ENCODE measurements at places on chromosomes 1 and 21.

DNA sequence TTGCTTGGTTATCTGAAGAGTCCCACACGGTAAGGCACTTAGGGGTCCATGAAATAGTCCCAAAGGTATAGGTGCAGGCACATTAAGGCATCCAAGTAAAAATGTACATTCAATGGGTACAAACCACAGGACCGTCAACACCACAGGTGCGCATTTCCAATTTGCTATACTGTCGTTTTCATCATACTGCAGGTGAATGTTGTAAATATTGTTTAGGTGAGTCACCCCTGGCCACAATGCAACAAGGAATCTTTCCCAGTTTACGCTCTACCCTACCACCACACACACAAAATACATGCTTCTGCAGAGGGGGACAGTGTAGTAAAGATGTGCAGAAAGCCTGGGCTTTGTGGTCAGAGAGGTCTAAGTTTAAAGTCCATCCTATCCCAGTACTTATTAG lies 13.7 kb downstream of the CADM3 start:
- DNase-seq: no peak

DNA sequence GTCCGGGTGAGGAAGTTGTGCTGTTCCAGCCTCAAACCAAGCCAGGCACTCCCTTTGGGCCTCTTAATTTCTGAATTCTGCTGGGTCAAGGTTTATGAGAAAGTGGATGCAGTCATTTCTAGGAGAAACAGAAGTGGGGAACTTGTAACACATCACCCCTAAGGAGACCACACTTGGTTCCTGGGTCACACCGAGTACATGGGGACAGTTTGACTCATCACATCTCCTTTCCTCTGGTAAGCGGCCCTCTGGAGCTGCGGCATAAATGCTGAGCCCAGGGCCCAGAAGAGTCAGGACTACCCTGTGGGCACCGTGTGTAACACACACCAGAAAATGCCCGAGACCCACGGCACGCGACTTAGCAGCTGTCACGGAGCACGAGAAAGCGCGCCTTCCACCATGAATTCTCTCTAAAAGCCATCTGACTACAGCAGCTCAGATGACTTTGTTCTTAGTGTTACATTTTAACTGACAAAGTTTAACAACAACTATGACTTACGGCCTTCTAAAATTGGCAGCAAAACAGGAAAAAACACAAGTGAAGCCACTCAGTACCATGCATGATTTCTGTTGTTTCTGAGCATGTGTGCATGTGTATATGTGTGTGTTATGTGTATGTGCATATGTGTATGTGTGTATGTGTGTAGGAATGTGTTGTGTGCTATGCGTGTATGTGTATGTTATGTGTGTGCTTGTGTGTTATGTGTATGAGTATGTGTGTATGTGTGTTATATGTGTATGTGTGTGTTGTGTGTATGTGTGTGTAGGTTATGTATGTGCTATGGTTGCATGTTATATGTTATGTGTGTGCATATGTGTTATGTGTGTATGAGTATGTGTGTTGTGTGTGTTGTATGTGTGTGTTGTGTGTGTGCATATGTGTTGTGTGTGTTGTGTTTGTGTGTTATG lies 50.8 kb downstream of the TOMM20 start:
- no peak for DNase-seq

- DNase-seq: no peak
Measured at GRCh38 chr1:102897557-102897956, 210.8 kb downstream of the COL11A1 start.

- no peak for DNase-seq
Measured at GRCh38 chr1:206713910-206714312, 29.2 kb downstream of the MAPKAPK2 start.

DNA sequence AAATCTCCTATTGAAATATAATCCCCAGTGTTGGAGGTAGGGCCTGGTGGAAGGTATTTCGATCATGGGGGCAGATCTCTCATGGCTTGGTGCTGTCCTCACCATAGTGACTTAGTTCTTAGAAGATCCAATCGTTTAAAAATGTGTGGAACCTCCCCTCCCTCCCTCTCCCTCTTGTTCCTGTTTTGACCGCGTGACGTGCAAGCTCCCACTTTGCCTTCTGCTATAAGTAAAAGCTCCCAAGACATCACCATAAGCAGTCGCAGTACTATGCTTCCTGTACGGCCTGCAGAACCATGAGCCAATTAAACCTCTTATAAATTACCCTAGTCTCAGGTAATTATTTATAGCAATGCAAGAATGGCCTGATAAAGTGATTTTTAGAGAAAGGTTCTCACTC lies 10.9 kb upstream of the RGS2 start:
- no peak for DNase-seq

DNA sequence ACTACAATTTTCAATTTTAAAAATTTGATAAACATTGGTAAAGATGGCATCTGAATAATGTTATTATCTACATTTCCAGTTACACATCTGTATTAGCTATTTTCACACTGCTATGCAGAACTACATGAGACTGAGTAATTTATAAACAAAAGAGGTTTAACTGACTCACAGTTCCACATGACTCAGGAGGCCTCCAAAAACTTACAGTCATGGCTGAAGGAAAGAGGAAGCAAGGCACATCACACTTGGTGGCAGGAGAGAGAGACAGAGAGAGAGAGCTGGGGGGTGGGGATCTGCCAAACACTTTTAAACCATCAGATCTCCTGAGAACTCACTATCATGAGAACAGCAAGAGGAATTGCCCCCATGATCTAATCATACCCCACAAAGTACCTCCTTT lies 850.0 kb downstream of the LTN1 start:
- DNase-seq: no peak

DNA sequence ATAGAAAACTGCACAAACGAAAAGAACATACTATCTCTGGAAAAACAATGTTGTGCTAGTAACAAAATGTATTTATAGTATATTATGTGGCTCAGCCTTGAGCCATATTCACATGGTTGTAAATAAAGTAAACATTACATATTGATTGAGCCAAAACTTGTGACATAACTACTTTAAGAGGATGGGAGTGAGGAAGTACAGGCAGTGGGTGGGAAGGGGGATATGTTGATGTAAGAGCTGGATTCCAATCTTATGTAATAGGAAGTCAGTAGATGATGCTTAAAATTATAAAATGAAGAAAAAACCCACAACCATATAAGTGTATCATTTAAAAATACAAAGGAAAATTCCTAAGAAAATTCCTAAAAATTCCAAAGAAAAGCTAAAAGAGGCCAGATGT lies 42.7 kb downstream of the RHOU start:
- no peak for DNase-seq

DNA sequence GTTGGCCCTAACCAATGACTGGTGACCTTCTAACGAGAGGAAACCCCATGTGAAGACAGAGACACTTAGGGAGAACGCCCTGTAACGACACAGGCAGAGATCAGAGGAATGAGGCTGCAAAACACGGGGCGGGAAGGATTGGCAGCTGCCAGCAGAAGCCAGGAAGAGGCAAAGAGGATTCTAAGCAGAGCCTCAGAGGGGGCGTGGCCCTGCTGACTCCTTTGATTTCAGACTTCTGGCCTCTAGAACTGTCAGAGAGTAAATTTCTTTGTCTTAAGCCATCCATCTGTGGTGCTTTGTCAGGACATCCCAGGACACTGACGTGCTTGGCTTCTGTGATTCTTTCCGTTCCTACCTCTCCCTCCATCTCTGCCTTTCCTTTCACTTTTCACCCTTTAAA lies 79.3 kb downstream of the SH3BGR start:
- no peak for DNase-seq

- no peak for DNase-seq
Measured at GRCh38 chr1:224533517-224533916, 82.6 kb upstream of the CNIH3 start.

DNA sequence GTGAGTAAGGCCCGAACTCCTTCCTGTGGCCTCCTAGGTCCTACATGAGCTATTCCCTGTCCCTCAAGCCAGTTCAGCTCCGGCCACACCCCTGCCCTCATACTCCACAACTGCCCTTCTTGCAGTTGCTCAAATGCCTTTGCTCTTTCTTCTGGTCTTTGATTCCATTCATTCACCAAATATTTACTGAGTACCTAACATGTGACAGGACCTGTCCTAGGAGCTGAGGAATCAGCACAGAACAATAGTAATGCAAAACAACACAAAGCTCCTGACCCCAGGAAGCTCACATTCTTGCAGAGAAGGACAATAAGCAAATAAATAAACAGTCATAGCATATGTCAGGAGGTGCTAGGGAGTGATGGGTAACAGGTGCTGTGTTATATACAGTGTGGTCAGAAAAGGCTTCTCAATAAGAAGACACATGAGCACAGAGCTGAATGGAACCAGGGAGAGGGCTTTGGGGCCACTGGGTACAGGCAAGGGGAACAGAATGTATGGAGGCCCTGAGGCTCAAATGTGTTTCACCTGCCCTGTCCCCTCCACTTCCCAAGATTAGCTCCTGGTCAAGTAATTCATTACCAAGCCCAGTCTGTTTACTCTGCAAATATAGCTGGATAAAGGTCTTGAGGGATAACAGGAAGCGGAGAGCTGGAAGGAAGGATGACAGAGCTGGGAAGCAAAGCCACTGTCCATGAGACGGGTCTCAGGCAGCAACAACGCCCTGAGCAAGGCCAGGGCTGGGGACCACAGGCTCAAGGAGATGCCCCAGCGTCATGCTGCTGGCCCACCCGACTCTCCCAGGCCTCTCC lies 145.1 kb downstream of the CSMD2 start:
- DNase-seq: no peak

Measured in stimulated activated CD4-positive, alpha-beta T cell treated with anti-CD3 and anti-CD28 coated beads, Interleukin-12 subunit alpha, Interleukin-12 subunit beta, amount 100 ng/mL, for 4 hours (primary cell).